Activated CD4-positive, alpha-beta T cell treated with anti-CD3 and anti-CD28 coated beads for 1 hour (primary cell): ENCODE measurements at places on chromosomes 6 and 20.

DNA sequence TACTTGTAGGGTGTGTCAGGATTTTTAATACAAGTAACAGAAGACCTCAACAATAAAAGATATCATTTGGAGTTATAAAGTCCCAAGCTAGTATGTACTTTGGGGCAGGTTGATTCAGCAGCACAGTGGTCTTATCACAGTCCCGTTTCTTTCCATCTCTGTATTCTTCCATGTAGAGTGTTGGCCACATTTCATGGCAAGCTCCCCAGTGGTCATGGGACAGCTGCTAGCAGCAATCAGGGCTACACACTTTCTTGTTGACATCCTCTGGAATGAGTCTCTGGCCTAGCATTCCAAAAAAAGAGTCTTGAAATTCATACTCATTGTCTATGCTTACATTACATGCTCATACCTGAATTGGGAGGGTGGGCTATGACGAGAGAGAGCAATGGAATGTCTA is 53.2 kb downstream of the SOBP start:
- no peak for DNase-seq

GRCh38 chr20:19453862-19454261 is 241.4 kb downstream of the SLC24A3 start:
- no peak for DNase-seq

GRCh38 chr6:132760256-132760655 is 2.6 kb upstream of the VNN2 start:
- no peak for DNase-seq

- DNase-seq: peak; percentile 73
Measured at GRCh38 chr20:44080646-44081267, 106.2 kb downstream of the JPH2 start.

DNA sequence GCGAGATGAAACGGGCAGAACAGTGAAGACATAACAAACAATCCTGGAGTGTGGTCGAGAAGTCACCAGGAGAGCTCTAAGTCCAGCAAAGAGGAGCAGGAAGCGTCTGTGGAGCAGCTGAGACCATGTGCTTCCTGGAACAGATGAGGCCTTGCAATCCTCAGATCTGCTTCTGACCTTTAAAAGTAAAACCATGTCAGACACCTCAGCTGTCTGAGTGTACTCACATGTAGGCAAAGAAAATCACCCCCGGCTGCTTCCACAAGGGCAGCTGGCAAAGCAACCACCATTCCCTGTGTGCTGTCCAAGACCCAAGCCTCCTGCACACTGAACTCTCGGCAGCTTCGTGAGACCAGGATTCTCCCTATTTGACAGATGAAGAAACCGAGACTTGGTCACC is 76.6 kb downstream of the EDN3 start:
- no peak for DNase-seq

GRCh38 chr20:9792674-9793073 is 46.2 kb downstream of the PAK5 start:
- DNase-seq: no peak

GRCh38 chr6:90368001-90368400 is 71.4 kb upstream of the BACH2 start:
- DNase-seq: no peak

- no peak for DNase-seq
Measured at GRCh38 chr6:170369403-170369802, 62.8 kb downstream of the FAM120B start.

DNA sequence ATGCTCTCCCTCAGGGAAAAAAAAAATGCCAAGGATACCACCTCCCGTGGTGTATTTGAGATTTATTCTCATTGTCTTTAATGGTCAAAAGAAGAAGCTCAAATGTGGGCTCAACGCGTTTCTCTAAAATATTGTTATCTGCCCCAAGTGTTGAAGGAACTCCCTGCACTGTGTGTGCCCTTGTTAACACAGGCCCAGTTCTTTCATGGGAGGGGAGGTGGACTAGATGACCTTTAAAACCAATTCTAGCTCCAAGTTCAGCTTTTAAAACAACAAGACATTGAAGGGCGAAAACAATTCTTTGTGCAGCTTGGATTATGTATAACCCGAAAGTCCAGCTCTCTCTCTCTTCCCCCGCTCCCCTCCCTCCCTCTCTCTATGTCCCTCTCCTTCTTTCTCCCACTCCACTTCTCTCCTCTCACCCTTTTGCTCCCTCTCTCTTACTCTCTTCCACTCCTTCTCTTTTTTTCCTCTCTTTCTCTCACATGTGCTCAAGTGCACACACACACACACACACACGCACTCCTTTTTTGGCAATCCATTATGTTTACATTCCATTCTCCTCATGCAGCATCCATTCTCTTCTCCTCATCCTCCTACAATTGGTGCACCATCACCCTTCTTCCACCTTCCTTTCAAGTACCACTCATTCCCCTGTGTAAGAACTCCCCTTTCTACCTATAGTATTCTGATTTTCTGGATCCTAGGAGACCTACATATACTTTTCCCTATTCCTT is 8.5 kb downstream of the HLA-DMB start:
- no peak for DNase-seq

- no peak for DNase-seq
Measured at GRCh38 chr20:49245921-49246740, 26.9 kb downstream of the DDX27 start.

GRCh38 chr6:26021001-26021349 is 58.4 kb downstream of the TRIM38 start:
- no peak for DNase-seq

GRCh38 chr6:45075246-45075645 is 252.9 kb upstream of the RUNX2 start:
- no peak for DNase-seq

DNA sequence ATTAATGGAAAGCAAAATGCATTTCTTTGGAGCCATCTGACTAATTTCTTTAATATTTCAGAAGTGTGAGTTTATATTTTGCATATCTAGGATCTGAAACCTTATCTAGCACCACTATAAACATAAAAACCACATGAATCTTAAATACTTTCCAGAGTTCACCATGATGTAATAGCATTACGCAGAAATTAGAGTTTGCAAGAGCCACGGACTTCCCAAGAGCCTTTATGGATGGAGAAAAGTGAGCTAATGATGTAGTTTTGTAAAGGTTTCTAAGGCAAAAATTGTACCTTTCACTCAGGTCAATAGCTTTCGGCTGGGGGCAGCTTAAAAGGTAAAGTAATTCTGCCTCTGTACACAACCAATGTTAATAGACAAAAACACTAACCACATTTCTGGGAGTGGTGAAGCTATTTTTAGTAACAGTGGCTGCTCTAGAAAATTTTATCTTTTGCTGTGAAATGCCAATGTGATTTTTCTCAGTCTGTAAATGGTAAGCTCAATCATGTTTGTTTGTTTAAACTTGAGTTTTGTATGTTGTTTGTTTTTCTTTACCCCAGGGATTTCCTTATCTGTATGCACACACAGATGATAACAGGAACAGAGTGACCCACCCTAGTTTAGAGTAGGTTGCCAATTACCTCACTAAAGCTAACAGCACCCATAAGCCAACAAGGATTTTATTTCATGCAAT is 80.5 kb downstream of the FILIP1 start:
- no peak for DNase-seq

DNA sequence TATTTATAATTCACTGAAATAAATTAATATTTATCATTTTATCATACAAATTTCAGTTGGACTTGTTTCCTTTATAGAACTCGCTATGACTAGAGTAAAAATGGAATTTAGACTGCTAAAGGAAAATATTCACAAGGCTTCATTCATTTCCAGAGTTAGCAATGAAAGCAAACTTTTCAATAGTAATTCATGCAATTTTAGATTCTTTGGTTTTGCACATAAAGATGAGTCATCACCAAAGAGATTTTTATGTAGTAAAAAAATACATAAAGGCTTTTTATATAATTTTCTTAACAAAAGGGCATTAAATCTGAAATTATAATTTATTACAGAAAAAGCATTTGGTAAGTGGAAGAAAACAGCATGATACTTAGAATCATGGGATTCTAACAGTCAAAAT is 37.2 kb upstream of the STXBP5 start:
- DNase-seq: no peak

DNA sequence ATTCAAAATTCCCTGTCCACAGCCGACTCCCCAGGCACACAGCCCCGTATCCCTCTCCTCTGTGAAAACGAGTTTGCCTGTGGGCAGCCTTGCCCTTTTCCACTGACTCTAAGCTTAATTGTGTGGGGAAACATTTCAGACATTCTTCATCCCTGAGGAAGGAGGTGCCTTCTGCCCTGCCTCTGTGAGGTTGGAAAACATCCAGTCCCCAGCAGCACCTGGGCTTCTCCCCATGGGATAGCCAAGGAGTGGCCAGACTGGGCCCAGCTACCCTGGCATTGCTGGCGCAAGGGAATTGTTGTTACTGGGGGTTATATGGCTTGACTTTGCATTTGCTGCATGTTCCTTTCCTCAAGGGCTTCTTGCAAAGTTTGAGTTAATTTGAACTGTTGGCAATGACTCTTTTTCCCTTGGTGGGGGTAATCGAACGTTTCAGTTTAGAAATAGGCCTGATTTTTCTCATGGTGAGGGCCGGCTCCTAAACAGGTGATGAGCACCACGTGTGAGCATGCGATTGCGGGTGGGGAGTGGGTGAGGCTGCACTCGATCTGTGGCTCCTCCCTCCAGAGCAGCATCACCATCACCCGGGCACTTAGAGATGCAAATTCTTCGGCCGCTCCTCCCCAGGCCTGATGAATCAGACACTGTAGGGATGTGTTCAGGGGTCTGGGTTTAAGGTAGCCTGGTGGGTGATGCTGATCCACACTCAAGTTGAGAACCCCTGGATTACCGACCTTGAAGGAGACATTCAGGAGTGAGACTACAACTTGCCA is 29.9 kb downstream of the GABRR2 start:
- no peak for DNase-seq

GRCh38 chr20:60365882-60366281 is 407.7 kb downstream of the CDH26 start:
- DNase-seq: no peak

- DNase-seq: no peak
Measured at GRCh38 chr20:52103335-52103912, 88.2 kb downstream of the ZFP64 start.

- DNase-seq: no peak
Measured at GRCh38 chr20:54645445-54646155, 170.2 kb downstream of the DOK5 start.

DNA sequence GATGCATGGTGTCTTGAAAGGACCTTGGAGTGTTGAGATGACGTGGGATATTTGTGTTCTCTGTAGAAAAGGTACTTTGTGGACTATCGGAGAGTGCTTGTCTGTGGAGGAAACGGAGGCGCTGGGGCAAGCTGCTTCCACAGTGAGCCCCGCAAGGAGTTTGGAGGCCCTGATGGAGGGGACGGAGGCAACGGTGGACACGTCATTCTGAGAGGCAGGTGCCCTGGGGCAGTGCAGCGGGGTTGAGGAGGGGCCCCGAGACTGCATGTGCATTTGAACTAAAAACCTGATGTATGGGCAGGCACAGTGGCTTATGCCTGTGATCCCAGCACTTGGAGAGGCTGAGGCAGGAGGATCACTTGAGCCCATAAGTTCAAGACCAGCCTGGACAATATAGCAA is 12.9 kb downstream of the MTG2 start:
- no peak for DNase-seq

DNA sequence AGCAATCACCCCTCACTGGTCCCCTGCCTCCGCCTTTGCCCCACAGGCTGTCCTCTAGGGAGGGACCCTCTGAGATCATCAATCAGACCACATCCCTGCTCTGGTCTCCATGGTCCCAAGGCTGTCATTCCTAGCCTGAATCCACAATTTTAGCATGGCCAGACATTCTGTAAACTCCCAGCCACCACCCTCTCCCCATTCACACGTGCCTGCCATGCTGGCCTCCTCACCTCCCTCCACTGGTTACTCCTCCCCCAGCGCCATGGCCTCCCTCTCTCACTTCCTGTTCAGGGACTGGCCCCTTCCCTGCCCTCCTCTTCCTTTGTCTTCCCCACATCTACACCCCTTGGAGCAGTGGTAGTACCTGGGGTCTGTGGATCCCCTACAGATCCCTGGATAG is 150.7 kb upstream of the MLN start:
- no peak for DNase-seq

DNA sequence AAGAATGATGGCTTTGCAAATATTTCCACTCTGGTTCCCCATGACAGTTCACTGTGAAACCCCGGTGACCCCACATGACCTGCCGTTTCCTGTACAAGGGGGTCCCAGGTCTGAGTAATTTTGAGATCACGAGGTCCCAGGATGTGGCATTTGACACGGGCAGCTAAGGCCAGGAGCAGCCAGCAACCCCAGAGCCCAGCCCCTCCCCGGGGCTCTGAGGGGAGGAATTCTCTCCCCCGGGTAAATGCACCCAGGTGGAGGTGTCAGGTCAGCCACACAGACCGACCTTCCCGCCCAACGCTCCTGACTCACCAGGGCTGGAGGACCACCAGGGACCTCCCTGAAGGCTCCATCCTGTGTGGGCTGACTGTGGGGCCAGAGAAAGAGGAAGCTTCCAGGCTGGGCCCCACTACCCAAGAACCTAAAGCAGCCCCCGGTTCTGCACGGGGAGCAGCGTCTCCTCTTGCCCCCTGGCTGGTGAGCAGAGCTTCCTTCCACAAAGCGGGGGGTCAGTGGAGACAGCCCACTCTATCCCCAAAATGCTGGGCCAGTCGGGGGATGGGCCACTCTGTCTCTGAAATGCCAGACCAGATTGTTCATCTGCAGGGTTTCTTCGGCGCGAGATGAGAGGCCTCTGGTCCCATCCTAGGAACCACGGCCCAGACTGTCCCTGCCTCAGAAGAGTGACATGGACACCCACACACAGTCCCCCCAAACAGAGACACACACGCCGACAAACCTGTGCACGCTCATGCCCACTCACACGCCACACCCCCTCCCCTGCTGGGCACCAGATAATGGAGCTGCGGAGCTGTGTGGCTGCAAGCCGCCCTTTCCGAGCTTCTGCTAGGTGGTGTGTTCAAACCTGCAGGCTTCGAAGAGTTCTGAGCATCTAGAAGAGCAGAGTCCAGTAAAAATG is 23.4 kb upstream of the SLCO4A1 start:
- DNase-seq: no peak

GRCh38 chr6:3088968-3089367 is 20.7 kb downstream of the RIPK1 start:
- no peak for DNase-seq

DNA sequence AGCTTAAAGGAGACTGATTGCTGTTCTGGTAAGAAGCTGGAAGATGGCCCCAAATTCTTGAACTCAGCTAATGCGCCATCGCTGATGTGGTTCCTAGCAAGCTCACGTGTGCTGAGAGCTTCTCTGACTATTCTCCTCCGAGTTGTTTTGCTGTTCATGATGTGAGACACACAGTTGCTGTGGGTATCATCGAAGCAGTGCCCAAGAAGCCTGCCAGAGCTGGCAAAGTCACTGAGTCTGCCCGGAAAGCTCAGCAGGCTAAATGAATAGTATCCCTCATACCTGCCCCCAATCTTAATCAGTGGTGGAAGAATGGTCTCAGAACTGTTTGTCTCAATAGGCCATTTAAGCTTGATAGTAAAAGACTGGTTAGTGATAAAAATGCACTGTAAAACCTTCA is 28.3 kb upstream of the BCLAF1 start:
- DNase-seq: no peak

DNA sequence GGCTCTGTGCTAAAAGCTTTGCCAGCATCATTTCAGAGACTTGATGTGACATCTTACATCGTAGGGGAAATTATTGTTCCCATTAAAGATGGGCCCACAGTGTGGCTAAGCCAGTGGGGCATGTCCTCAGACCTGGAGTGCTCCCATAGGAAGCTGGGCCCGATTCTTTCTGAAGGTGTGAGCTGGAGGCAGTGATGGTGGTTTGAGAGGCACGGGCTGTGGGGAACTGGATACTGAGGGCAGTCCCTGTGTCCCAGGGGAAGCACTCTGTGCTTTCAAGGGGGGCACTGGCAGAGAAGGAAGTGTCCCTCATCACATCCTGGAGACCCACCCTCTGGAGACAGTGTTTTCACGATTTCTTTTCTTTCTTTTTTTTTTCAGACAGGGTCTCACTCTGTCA is 8.6 kb upstream of the FAM110A start:
- DNase-seq: no peak
